Neural crest cell (in vitro differentiated cells): ENCODE measurements at places on chromosomes 12 and 14.

GRCh38 chr12:127911291-127911690 is 355.7 kb upstream of the TMEM132C start:
- no peak for DNase-seq

DNA sequence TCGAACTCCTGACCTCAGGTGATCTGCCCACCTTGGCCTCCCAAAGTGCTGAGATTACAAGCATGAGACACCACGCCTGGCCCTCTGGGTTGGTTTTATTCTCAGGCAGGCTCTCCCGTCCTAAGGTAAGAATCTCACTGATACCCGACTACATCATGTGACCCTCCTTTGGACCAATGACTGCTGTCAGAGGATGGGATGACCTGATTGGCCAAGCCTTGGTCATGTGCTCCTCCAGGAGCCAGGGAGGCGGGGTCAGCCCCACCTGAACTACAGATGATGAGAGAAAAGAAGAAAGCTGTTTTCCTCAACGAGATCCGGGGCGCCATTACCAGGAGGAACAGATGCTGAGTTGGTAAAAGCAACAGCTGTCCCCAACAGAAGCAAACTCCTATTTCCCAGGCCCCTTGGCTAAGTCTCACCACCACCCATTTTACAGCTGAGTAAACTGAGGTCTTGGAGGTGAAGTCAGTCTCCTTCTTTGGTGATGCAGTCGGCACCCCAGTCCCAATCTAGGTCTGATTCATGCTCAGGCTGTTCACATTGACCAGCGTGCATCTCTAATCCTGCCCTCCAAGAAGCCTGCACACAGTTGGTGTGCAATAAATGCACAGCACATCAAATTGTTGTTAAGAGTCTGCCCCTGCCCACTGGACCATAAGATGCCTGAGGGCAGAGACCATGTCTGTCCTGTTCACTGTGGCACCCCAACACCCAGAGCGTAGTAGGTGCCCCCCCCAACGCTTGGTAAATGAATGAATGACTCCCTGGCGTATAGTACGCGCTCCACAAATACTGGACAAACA is 118.8 kb downstream of the SCARB1 start:
- DNase-seq, result no peak

- no peak for DNase-seq
Measured at GRCh38 chr14:72545411-72546311, 348.2 kb downstream of the DPF3 start.

GRCh38 chr12:80858356-80858755 is 79.4 kb downstream of the LIN7A start:
- DNase-seq, result no peak

DNA sequence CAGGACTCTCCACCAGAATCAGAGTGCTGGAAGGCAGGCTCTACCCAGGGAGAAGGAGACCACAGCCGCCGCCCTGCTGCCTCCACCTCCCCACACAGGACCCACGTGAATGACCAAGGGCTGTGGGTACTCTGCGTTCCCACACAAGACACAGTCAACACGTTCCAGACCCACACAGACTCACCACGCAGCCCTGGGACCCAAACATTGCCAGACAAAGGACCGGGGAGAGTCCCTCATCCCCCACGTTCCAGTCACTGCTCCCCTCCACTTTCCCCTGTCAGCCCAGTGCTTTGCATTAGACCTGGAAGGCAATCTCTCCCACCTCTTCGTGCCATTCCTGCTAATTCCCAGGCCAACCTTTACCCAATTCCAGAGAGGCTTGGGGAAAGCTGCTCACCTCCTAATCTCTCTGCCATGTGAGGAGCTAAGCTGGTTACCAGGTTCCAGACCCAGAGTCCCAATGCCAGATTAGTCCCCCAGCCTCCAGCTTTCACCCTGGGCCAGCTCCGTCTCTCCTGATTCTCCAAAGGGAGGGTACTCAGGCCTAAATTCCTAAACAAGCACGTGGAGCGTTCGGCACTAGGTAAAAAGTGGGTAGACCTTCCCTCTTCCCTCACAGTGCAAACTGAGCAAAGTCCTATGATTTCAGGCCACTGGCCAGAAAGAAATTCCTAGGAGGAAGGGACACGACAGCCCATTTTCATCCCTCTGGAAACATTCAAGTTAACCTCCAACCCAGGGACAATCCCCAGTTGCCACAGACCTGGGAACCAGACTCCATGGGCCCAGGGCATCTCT is 4.9 kb downstream of the SLC6A13 start:
- DNase-seq, result no peak

GRCh38 chr14:34372786-34373185 is 89.3 kb downstream of the SPTSSA start:
- no peak for DNase-seq

GRCh38 chr12:2083561-2083960 is 30.8 kb downstream of the CACNA1C start:
- DNase-seq, result no peak

DNA sequence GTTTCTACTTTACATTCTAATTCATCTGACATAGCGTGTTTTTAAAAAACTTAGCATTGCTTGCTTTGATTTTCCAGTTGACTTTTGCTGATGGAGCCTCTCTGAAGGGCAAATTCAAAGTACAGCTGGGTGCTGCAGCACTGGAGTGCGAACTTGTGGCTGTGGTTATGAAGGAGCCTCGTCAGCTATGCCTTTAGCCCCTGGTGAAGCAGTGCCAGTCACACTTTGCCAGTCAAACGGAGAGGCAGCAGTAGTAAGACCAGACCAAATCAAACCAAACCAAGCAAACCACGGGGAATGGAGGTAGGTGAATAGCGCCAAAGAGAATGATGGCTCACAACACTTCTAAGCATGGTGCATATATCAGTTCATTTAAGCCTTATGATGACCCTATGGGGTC is 15.1 kb upstream of the SLC38A2 start:
- DNase-seq, result no peak

- DNase-seq, result no peak
Measured at GRCh38 chr12:104420868-104421267, 35.9 kb upstream of the CHST11 start.

- DNase-seq, result no peak
Measured at GRCh38 chr14:71400871-71401321, 493.6 kb downstream of the PCNX1 start.

- DNase-seq, result no peak
Measured at GRCh38 chr14:54881235-54881760, 21.3 kb downstream of the GCH1 start.

GRCh38 chr14:20801726-20802125 is 918 bp downstream of the RNASE1 start:
- no peak for DNase-seq

DNA sequence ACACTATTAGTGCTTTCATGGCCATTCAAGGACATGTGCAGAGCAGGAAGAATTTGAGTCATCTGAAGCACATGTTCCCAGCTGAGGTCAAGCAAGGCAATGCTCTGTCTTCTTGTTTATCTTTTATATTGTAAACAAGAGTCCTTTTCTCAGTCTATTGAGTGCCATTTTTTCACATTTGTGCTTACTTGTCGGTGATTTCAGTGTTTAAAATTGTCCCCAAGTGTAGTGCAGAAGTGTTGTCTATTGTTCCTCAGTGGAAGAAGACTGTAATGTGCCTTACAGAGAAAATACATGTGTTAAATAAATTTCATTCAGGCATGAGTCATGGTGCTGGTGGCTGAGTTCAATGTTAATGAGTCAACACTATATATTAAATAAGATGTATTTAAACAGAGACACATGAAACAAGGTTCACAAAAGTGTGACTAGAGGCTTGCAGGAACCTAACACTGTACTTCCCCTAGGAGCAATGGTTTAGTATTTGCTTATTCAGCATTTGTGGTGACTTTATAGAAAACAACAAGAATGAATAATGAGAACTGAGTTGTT is 391.1 kb downstream of the LRIG3 start:
- DNase-seq, result no peak

- DNase-seq, result no peak
Measured at GRCh38 chr12:4909734-4910501, at the start of gene KCNA1. Gene KCNA1, plus strand, starts transcription at chr12:4909905. Its CDS starts 1,474 bp downstream, at chr12:4911379.

DNA sequence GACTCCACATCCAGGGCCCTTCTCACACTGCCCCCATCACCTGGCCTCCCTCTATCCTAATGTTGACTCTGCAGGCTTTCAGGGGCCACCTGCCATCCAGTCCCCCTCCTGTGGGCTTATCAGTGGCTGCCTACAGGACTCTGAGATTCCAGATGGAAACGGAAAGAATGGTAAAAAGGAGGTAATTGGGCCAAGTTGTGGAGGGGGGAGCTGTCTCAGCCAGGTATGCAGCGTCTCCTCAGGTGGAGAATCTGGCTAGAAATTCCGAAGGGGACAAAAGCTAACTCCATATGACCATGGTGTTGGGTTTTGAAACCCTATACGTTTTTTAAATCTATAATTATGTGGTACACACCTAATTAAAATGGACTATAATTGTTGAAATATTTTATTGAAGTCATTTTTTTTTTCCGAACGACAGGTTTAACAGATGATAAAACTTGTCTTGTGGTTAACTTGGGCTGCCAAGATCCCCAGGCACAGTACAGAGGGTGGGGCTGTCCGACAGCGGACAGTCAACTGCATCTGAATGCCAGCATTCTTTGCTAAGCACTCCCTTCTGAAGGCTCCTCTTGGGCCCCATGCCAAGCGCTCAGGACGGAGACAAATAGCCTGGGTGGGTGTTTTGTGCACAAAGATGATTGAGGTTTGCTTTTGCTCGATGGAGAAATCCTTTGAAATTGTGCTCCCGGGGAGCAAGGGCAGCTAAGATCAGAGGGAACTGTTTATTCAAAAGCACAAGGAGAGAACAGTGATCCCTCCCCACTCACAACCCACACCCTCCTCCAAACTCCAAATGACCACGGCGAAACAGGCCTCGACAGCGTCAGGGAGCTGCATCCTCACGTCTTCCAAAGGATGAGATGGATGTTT is 365.6 kb downstream of the BCL11B start:
- no peak for DNase-seq

GRCh38 chr12:93247313-93247991 is 130.3 kb upstream of the NUDT4 start:
- no peak for DNase-seq

DNA sequence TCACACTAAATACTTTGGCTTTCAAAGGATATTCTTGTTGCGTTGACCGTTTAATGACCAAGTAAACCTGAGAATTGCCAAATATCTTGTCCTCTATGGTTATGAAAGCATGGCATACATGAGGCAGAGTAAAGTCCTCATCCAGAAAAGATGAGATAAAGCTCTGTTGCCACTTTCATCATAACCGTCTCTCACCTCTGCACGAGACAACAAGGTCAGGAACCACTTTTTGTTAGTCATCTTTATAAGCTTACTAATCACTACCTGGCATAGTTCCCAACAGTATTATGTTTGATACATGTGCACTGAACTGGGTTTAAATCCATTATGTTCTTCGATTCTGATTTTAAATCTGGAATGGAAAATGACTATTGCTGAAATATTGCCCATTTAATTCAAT is 31.3 kb downstream of the PTPRB start:
- no peak for DNase-seq

GRCh38 chr12:71157601-71158233 is at the start of gene TSPAN8:
Gene TSPAN8, minus strand, starts transcription at chr12:71157999. Its CDS starts 321 bp downstream, at chr12:71157678.
- DNase-seq, result no peak

- DNase-seq, result no peak
Measured at GRCh38 chr12:56679883-56680575, 8.1 kb downstream of the PTGES3 start.

GRCh38 chr14:80136358-80136757 is 74.9 kb downstream of the DIO2 start:
- no peak for DNase-seq

GRCh38 chr12:57232156-57232756 is 2.7 kb downstream of the SHMT2 start:
- no peak for DNase-seq

- DNase-seq, result no peak
Measured at GRCh38 chr12:77019920-77020319, 45.4 kb downstream of the E2F7 start.

GRCh38 chr12:4388662-4389061 is 9.2 kb upstream of the FGF23 start:
- no peak for DNase-seq

- no peak for DNase-seq
Measured at GRCh38 chr12:27822076-27822712, 42.2 kb upstream of the MANSC4 start.

GRCh38 chr14:75718199-75718598 is 57.2 kb downstream of the TTLL5 start:
- no peak for DNase-seq
